ENCODE measurements at places on chromosomes 11 and 22. TPM values are rescaled to one million over a fixed set of nuclear protein-coding genes. Genes with fewer than 3 reads are reported as not detected.

Gene OR2AG2
- polyA plus RNA-seq: 0.05 TPM

Gene SMIM35
- polyA plus RNA-seq: 0.35 TPM

Gene RAB1B
- 140 TPM for polyA plus RNA-seq

Gene DNAJB7
- 0.32 TPM for polyA plus RNA-seq

Gene EIF3D
- 296 TPM for polyA plus RNA-seq

Gene PLAAT4
- 11.5 TPM for polyA plus RNA-seq

Gene CD248
- 67.5 TPM for polyA plus RNA-seq

Gene TRIM6
- 3.4 TPM for polyA plus RNA-seq

Gene MYO7A
- polyA plus RNA-seq: 2.7 TPM

Gene LRRC75B
- 33.9 TPM for polyA plus RNA-seq

Gene ANO1
- 13.4 TPM for polyA plus RNA-seq

Gene MS4A18
- polyA plus RNA-seq: not detected

Gene CD6
- 0.50 TPM for polyA plus RNA-seq

Gene NCF4
- polyA plus RNA-seq: 2.0 TPM

Gene TECTA
- 2.2 TPM for polyA plus RNA-seq

Gene ASCL2
- 1.8 TPM for polyA plus RNA-seq

Gene FDXACB1
- 6.2 TPM for polyA plus RNA-seq

Gene CNGA4
- polyA plus RNA-seq: 0.26 TPM

Gene FAM89B
- 34.2 TPM for polyA plus RNA-seq

Gene RFPL1
- 1.2 TPM for polyA plus RNA-seq

All from left renal pelvis (tissue), 4 donors.